IPS-NIHi11 (cell line): ENCODE measurements at places on chromosomes 11 and 22.

- DNase-seq = no peak
These were observed 130.0 kb upstream of the NTM start for GRCh38 chr11:131240421-131240820.

DNA sequence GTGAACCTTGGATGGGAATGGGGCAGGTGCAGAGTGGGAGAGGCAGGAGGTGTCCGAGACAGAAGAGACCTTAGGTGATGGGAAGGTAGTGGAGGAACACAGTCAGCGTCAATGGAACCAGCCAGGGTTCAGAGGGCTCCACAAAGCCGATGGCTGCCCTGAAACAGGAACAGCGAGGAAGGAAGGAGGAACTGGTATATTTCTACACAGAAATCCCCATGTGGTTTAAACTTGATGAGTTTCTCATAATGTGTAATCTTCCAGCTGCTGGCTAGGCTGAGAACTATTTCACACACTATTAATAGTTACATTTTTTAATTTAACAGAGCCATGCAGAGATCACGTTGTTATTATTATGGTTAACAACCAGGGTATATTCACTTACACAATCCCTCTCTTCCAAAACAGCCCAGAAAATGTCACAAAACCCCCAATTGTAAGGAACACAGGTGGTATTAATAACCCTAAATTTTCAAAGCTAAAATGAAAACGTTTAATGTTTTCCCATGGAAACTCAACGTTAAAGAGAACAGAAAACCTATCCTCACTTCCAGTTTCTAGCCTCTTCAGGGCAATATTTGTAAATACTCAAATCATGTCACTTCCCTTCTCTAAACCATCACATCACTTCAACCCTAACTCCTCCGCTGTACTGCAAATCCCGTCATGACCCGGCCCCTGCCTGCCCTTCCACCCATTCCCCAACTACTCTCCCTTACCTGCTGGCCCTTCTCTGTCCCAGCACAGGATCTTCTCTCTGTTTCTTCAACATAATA lies 74.5 kb upstream of the ARFGAP3 start:
- no peak for DNase-seq

DNA sequence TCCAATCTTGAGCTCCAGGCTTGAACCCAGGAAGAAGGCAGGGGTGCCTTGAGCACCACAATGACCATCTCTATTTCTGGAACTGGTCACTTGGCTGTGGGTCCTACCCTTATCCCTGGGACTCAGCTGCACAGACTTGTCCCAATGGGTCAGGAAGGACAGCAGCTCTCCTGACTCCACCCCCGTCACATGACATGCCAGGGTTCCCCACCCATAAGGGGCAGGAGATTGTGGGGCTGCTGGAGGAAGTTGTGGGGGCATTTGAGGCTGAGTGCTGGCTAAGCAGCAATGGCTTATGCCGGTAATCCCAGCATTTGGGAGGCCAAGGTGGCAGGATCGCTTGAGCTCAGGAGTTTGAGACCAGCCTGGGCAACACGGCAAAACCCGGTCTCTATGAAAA lies 56.2 kb downstream of the NFAM1 start:
- no peak for DNase-seq

- no peak for DNase-seq
These were observed 1250.5 kb downstream of the BRD1 start for GRCh38 chr22:48577014-48577690.

DNA sequence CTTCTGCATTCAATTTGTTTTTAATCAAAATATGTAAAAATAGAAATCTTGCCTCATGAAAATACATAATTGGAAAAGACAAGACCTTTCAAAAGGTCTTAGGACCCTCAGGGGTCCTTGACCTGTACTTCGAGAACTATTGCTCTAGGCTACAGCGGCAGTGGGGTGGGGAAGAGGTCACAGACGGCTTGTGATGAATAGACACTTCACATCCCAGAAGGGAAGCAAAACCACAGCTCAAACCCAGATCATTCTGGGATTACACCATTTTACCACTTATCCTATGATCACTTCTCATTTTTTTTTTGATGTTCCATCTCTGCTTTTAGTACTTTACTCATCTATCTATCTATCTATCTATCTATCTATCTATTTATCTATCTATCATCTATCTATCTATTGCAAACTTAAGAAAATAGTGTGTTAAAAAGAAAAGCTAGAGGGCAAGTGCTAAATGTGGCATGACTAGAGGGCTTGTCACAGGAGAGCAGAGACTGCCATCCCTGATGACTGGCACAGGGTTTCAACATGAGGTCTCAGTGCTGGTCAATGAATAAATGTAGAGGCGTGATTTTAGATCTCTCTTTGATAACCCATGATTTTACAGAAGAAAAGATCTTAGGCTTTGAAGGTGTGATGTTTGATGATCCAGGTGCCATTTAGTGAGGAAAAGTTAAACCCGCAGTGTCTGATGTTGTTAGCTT lies 37.1 kb downstream of the RNF141 start:
- DNase-seq = no peak

GRCh38 chr11:94147433-94147845 lies 18.8 kb downstream of the PANX1 start:
- no peak for DNase-seq

GRCh38 chr22:42432818-42433217 lies 615 bp upstream of the NFAM1 start:
- DNase-seq = peak; percentile 53

- DNase-seq = no peak
These were observed 21.0 kb downstream of the SLC22A12 start for GRCh38 chr11:64611869-64612646.

DNA sequence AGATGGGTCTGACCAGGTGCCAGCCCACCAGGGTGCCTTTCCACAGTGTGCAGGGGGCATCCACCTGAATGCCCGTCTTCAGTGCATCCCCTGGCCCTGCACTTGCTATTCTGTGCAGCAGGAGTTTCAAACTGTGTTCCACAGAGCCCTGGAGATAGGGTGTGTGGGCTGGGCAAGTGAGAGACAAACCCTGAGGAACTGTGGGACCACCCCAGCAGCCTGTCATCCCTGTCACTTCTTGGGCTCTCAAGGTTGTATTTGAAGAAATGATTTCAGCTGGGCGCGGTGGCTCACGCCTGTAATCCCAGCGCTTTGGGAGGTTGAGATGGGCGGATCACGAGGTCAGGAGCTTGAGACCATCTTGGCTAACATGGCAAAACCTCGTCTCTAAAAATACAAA lies 6.4 kb upstream of the DGAT2 start:
- no peak for DNase-seq

DNA sequence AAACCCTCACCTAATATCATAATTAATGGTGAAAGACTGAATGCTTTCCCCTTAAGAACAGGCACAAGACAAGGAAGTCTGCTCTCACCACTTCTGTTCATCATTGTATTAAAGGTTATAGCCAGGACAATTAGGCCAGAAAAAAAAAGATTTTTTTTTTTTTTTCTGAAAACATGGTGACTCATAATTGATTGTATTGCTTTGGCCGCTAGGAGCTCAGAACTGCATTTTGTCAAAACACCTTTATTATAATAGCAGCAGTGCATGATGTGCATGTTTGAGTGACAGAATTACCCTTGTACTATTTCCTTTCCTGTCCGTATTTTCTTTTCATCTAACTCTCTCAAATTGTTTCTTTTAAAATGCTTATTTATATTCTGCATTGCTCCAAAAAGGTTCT lies 98.1 kb downstream of the RNF169 start:
- DNase-seq = no peak

DNA sequence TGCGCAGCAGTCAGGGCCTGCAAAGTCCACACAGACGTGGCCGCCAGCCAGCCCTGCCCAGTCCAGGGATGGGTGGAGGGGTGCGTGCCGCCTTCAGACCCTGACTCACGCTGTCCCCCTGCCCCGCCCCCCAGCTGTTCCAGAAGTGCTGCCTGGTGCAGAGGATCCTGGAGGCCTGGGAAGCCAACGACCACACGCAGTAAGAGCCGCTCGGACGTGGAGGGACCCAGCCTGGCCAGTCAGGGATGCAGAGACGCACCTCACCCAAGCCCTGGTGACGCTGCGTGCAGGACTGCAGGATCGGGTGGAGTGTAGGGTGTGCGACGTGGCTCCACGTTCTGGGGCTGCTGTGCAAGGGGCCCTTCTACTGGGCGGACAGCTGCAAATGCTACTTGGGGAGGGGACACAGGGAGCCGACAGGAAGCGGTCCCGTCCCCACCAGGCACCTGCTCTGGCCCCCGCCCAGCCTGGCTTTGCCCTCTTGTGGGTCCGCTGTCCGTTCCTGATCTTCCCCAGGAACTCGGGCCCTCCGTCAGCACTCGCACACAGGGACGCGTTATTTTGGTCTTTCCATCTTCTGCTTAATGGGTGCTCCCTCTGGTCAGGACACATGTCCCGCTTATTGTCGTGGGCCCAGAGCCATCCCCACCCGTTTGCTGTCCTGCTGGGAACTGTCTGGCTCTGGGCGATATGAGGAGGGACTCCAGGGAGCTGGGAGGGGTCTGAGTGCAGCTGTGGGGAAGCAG lies 42.5 kb downstream of the SBF1 start:
- DNase-seq = no peak

DNA sequence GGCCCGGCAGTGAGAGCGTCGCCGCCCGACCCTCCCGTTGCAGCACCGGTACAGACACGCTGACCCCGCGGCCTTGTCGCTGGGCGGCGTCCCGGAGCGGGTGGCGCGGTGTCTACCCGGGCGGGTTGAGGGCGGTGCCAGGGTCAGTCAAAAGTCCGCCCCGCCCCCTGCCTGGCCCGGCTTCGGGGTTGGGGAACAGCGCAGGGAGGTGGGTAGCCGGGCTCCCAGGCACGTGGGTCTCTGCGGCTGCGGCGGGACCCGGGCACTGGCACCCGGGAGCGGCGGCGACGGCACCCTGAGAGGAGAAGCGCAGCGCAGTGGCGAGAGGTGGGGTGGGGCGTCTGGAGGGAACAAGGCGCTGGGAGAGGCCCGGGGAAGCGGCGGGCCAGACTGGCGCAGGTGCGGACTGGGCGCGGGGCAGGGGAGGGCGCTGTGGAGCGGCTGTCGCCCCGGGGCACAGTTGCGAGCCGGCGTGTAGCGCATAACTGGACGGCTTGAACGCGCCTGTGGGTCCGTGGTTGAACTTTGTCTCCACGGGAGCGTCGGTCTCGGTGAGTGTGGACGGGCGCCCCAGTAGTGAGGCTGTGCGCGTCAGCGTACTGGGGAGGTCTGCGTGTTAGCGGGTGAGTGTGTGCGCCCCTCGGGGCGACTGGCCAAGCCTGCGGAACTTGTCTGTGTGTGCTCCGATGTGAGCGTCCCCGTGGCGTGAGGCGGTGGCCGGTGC lies at the start of gene P2RY2:
Gene P2RY2, plus strand, starts transcription at position 176 of the 724 bp plus-strand sequence. CDS start 15,879 bp downstream, outside the sequence.
- peak; percentile 91 for DNase-seq

DNA sequence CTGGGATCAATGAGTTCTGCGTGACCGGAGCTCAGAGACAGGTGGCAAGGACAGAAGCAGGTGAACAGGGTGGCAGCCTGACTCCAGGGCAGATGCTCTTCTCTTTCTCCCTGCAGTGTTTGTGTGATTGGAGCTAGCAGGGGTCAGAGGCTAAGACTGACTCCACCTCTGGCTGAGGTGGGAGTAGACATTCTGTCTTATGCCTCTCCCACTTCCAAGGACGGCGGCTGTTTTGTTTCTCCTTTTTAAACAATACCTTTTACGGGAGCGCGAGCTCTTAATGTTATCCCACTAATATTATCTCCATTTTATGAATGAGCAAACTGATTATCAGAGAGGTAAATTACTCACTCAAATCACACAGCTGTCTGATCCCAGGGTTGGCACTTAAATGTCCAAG lies 323.7 kb downstream of the MIAT start:
- DNase-seq = no peak

GRCh38 chr11:43872995-43873394 lies 7.6 kb upstream of the ALKBH3 start:
- no peak for DNase-seq

DNA sequence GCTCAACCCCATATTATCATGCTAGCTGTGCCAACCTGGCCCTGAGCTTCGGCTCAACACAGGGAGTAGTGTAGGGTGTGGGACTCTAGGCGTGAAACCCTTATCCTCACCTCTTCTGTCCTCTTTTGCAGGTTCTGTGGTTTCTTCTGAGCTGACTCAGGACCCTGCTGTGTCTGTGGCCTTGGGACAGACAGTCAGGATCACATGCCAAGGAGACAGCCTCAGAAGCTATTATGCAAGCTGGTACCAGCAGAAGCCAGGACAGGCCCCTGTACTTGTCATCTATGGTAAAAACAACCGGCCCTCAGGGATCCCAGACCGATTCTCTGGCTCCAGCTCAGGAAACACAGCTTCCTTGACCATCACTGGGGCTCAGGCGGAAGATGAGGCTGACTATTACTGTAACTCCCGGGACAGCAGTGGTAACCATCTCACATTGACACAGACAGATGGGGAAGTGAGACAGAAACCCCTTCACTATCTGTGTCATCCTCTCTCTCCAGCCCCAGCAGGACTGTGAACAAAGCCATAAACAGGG lies 76.4 kb downstream of the GGTLC2 start:
- DNase-seq = no peak

DNA sequence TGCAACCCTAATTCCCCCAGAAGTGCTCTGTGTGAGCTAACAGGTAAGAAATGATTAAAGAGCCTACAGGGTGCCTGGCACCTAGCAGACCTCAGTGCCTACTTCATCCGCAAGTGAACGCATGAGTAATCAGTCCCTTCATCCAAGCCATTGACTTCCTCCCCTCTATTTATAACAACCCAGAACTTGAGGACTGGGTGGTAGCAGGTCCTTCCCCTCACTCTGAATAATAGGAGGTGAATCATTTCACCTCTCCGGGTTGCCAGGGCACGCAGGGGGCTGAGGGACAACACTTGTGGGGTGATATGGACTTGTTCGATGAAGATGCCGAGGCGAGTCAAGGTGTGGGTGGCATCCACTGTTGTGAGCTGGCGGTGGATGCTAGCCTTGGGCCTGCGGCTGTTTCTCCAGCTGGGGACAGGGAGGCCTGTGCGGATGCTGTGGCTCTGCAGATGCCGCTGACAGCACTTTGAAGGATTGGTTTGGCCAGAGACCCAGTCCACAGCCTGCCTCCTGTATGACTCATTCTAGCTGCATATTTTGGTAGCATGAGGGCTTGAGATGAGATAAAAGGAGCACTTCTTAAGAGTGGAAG lies 11.7 kb upstream of the SORL1-AS1 start:
- peak; percentile 44 for DNase-seq

GRCh38 chr11:92296138-92296515 lies 71.5 kb downstream of the FAT3 start:
- no peak for DNase-seq

- DNase-seq = no peak
These were observed 7.9 kb downstream of the GNB1L start for GRCh38 chr22:19846620-19847344.

- DNase-seq = no peak
These were observed at the start of gene CCDC88B for GRCh38 chr11:64339754-64340408. Gene CCDC88B, plus strand, starts transcription at chr11:64340204. Its CDS starts 63 bp downstream, at chr11:64340267.

DNA sequence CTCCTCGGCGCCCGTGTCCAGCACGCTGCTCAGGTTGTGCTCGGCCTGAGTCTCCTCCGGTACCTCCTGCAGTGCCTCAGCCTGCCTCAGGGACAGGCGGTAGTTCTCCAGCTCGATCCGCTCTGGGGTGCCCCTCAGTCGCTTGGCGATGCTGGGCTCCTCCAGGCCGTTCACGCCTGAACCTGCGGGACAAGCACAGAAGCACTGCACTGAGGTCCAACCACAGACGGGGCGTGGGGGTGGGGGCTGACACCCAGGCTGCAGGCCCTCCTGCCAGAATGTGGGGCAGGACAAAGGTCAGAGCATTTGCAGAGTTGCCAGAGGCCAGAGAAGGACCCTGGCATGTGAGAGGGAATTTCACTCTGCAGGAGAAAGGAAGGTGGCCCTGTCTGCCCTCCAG lies 67.6 kb upstream of the BID start:
- no peak for DNase-seq
